ENCODE measurements at places on chromosomes 7 and 10.

DNA sequence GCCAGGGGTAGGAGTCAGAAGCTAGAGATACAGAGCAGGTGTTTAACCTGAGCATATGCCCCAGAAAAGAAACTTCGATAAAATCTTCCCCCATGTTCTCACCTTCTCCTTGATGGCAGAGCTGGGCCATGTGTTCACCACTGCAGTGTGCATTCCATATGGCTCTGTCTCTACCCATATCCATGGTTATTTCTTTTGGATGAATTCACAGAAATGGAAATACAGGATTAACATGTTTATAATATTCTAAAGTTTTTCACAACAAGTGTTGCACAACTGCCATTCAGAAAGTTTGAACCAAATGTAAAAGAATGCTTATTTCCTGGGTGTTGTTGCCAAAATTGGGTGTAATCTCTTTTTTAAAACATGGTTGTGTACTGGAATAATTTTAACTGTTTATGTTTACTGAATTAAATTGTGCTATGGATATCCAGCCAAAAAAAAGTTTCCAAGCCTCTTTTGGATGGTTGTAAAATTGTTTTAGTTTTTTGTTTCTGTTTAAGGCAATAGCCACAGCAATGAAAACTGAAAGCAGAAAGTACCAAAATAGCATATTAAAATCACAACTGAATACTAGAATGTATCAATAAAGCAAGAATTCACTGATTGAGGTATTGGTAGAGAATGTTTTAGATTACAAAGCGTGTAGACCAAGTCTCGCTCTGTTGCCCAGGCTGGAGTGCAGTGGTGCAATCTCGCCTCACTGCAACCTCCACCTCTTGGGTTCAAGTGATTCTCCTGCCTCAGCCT, 19.9 kb upstream of the CCNY start:
- DNase-seq, result no peak

GRCh38 chr7:16242920-16243319, 178.4 kb downstream of the CRPPA start:
- no peak for DNase-seq

GRCh38 chr7:145265180-145265579, 429.3 kb upstream of the TPK1 start:
- no peak for DNase-seq

- no peak for DNase-seq
These were observed 83.4 kb downstream of the VOPP1 start for GRCh38 chr7:55488804-55489340.

DNA sequence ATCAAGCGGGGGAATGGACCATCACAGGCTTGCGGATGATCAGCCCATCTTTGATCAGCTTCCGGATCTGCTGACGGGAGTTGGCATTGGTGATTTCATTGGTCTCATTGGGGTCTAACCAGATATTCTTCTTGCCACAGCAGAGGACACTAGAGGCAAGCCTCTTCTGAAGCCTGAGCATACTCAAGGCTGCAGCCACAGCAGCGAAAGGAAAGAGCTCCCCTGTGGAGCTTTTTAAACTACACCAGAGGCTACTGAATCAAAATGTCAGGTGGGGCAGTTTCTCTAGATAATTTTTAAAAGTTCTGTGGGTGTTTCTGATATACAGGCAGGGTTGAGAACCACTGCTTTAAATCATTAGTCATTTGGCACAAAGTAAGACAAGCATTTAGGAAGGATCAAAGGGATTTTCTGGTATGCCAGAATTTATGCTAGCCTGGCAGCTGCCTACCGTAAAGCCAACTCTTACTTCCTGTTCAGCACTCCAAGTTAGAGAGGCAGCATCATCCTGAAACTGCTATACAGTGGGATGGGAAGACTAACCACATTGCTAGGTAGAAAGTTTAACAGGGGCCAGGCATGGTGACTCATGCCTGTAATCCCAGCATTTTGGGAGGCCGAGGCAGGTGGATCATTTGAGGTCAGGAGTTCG, 7.0 kb downstream of the NAPEPLD start:
- no peak for DNase-seq

- DNase-seq, result no peak
These were observed 1.1 kb upstream of the MOGAT3 start for GRCh38 chr7:101201695-101202602.

DNA sequence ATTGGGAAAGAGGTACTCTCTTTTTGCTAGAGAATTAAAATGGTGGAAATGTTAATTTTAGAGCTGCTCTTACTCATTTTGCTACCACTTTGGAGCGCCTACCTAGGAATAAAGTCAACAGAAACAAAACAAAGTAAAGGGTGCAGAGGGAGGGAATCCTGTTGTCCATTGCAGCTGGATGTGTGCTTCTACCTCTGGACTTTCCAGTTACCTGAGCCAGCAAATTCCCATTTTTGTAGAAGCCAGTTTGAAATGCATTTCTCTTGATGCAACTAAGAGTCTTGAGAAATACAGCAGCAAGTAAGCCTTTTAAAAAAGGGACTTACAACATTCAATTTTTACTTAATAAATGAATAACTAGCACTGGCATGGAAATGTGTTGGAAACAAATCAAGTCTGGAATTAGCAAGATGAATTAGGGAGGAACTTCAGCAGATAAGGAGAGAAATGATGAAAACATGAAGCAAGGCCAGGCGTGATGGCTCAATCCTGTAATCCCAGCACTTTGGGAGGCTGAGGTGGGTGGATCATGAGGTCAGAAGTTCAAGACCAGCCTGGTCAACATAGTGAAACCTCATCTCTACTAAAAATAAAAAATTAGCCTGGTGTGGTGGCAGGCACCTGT, 113.5 kb upstream of the CTTNBP2 start:
- DNase-seq, result no peak

GRCh38 chr7:30463405-30464145, 15.0 kb downstream of the NOD1 start:
- no peak for DNase-seq

GRCh38 chr7:8536431-8536830, 103.0 kb downstream of the NXPH1 start:
- DNase-seq, result no peak

- DNase-seq, result no peak
These were observed 113.7 kb downstream of the SVOPL start for GRCh38 chr7:138587485-138587884.

DNA sequence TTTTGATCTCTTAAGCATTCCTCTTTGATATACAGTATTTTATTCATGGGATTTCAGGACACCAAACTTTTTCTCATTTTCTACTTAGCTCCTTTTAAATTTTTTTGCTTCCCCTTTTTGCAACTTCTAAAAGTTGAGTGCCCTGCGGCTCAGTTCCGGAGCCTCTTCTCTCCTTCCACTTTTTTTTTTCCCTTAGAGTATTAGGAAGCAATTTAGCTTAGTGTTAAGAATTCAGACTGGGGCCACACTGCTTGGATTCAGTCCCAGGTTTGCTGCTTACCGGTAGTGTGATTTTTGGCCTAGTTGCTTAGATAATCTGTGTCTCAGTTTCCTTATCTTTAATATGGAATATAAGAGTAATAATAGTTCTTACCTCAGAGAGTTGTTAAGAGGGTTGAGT, 3.4 kb downstream of the STAM start:
- DNase-seq, result no peak

GRCh38 chr10:17025444-17026295, 103.9 kb downstream of the CUBN start:
- DNase-seq, result no peak

- DNase-seq, result no peak
These were observed 58.3 kb upstream of the NANOS1 start for GRCh38 chr10:118971187-118971586.

DNA sequence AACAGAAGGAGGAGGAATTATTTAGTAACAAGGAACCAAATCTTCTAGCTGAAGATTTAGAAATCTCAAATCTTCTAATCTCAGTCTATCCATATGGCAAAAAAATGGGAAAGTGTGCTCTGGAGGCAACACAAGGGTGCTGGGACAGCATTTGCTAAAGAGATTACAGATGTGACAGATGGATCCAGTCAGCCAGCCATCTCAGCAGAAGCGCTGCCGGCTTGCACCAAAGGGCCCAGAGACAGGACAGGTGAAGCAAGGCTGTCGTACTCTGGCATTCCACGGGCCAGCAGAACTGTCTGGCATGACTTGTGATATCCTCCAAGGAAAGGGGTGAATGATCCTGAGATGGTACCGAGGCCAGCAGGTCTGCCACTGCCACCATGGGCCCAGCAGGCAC, 45.7 kb upstream of the GJD4 start:
- no peak for DNase-seq

DNA sequence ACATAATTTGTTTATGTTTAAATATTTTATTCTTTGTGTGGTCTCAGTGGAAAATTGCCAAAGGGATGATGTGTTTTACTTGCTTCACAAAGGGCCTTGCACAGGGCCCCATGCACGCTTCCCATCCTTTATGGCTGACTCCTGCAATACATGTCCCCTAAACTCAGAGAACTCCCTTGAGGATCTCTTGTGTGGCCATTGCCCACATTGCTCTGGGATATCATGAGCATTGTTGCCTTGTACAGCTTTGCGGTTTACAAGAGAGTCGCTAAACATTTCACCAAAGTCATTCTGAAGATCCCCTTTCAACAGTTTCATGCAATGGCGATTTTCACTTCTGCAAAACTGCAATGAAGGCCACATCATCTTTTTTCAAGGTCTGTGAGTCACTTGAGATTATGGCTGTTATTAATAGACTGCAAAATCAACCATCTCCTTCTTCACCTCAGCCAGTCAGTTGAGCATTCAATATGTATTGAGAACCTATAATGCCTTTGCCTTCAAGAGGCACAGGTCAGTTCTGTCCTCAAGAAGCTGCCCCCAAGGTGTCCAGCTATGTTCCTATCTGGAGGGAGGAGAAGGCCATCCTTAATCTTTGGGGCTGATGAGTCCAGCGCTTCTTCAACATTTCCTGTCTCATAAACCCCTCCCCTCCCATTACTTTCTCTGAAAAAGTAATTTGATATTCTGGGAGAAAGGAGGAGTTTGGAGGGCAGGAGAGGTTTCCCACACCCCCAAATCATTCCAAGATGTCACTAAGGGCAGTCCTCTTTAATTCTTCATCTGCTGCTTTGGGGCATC, 108.1 kb downstream of the CCDC71L start:
- DNase-seq, result no peak

DNA sequence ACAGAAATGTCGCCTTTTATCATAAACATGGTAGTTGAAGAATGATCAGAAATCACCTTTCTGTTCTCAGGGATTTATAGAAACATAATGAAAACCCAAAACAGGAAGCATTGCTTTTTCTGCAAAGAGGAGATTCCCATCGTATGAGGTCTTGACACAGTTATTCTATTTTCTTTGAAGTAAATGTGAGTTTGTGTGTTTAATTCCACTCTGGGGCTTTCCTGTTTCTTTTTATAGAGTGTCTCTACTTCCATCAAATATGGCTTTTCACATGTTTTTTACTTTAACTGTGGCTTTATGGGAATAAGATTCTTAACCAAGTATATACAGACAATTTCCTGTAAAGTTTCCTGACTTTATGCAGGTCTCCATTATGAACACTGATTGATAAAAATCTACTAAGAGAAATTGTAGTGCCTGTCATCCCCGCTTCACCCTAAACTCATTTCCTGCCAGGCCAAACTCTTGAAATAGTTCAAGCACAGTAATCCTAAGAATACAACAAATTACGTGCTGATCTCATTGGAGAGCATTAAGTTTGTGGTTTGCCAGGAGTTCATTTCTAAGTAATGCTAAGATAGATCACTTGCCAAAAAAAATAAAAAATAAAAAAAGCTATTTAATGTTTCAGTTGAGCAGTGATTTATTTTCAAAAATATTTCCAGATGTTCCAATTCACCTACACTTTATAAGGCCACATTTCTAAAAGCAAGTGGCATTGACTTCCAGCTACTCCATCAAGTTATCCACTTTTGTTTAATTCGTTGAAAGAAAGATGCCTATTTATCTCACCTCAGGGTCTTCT, 52.2 kb upstream of the SEC61G start:
- no peak for DNase-seq

DNA sequence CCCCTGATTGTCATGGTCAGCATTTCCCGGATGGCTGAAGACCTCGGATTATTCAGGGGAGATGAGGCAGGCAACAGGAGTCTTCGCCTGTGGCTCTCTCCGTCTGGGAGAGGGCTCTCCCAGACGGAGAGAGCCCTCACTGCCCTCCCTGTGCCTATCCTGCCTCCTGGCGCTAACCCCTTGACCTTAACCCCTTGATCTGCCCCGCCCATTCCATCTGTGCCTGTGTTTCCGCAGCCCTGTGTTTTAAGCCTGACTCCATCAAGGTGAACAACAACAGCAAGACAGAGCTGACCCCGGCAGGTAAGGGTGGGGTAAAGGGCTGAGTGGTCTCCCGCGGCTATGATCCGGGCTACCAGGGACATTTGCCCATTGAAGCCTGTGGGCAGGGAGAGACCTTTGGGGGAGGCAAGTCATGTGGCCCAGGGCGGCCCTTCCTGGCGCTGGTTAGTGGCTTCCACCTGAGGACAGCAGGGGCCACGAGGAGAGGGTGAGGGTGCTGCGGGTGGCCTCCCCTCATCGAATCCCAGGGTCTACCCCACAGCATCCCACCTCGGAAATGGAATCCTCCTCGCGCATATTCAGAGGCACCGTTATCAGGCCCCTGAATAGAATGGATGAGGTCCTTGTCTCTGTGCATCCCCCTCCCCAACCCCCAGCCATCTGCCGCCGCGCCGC, 4.2 kb upstream of the MUC12 start:
- no peak for DNase-seq

GRCh38 chr10:131144196-131144595, 167.3 kb downstream of the TCERG1L start:
- no peak for DNase-seq

DNA sequence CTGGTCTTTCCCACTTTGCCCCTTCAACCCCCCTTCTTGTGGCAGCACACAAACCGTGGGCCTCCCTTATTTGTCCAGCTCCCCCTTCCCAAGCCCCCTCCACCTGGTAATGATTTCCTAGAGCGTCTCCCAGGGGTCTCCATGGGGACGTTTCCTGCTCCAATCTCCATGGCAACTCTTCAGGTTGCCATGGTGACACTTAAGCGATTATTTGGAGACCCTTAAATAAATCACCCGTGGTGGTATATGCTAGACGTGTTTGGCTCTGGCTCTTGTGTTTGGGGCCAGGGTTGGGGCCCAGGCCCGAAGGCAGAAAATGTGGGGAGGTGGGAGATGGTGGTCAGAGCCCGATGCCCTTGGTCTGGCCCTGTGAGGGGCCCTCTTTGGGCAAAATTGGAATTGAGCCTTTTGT, 41.1 kb upstream of the DLG5 start:
- DNase-seq, result no peak

DNA sequence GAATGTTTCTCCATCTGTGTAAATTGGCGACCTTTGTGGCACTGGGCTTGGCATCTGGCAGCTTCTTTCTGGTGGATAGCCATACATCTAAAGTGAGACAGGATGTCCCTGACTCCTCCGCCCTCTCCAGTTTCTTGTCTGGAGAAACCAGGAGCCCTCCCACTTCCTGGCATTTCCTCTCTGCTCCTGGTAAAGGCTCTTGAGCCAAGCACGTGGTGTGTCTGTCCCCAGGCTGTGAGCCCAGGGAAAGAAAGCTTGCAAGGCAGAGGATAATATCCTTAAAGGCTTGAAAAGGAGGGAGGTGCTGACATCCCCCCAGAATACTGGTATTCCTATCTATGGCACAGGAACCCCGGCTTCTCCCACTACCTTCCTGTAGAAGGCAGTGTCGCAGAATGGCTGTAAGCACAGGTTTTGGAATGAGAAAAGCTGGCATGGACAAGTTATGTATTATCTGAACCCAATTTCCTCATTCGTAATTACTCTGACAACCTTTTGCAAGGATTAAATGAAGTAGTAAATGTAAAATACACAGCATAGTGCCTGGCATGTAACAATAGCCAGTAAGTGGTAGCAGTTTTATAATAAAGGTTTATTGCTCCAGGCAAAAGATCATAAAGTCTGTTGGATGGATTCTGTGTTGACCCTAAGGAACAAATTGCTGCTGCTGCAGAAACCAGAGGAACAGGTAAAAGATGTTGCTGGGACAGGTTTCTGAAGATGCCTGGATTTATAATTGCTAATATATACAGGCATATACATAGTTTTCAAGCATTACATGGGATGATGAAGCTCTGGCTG, 11.8 kb upstream of the ACSL5 start:
- DNase-seq, result no peak

All from NCI-H187 treated with DMSO at 0.1 percent for 48 hours (cell line).